ENCODE measurements at places on chromosomes 4 and X.

GRCh38 chr4:88792268-88792781 lies 94.7 kb upstream of the NAP1L5 start:
- no peak for DNase-seq

GRCh38 chr4:17288151-17288550 lies 223.7 kb downstream of the QDPR start:
- DNase-seq = no peak

DNA sequence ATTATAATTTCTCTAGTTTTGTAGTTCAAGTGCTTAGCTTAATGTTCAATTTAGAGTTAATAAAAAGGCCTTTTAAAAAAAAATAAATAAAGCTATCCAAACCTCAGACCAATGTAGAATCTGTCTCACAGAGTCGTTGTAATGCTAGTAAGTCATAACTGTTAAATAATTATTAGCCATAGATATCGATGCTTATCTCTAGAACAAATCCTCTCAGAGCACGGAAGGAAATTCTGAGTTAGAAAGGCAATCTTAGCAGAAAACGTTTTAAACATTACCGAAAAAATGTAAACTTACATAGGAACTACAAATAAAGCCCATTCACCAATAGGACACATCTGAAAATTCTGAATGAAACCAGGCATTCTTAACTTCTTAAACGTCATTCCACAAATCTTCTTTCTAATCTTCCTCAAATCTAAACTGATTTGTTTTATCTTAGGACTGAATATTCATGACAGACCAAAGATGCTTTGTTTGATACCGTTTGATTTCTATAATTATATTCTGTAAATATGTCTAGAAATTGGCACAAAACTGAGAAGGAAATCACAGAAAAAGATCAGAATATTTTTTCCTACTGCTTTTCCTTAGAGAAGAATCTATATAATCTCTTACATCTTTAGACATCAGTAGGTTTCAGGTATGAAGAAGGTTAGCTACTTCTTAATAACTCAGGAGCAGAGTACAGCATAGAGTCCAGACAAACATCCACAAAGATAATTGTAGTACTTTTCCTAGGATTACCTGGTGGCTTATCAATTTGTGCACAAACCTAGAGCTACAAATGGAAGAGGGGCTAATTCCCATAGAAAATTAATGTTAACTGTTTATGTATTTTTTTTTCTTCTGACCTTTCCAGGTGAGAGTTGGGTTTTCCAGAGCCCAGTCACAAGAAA lies 140.7 kb downstream of the BTC start:
- DNase-seq = no peak

GRCh38 chr4:187992971-187993370 lies 2.6 kb upstream of the ZFP42 start:
- no peak for DNase-seq

- DNase-seq = no peak
Measured at GRCh38 chrX:72048510-72049455, 82.9 kb downstream of the RTL5 start.

DNA sequence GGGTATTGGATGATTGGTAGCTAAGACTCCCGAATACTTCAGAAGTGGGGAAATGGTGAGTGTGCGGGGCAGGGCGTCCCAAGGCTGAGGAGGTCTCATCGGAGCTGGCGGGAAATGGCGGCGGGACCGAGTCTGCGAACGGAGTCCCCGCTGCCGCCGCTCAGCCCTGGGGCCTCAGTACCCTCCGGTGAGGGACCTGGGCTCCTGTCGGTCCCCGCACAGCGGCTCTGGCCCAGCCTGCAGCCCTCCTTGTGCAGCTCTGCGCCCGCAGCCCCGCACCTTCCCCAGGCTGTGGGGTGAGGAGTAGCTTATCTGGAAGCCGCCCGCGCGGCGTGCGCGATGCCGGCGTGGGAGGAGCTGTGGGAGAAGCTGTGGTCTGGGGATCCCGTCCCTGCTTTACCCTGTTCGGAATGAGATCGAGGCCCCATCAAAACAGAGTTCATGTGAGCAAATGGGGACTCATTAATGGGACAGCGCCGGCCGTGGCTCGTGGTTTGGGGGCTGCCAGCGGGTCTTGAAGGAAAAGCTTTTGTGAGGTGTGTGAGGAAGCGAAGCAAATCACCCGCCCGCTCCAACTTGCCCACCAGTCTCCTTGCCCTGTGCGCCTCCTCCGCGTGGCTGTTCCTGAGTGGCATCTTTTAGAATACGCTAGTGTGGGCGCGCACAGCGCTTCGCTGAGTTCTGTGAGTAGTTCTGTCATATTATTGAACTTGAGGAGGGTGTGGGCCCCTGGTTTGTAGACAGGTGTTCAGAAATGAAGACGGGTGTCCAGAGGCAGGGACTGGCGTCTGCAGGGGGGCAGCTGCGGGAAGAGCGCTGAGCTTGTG lies 531 bp downstream of the ZNF141 start:
- peak; percentile 26 for DNase-seq

DNA sequence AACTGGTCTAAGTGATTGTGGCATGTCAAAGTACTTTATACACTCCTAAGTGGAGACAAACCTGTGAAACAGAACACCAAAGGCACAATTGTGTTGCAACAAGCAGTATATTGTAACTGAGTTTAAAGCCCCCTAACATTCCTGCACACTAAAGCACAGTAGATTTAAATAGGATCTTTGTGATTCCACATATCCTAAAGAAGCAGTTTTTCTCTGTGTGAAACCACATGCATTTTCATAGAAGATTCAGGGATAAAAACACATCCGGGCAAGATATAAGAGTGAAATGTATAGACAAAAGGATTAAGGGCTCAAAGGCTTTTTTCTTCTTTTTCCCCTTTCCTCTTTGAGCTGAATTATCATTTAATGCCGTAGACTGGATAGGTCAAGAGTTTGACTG lies 82.2 kb downstream of the ANK2 start:
- DNase-seq = no peak

DNA sequence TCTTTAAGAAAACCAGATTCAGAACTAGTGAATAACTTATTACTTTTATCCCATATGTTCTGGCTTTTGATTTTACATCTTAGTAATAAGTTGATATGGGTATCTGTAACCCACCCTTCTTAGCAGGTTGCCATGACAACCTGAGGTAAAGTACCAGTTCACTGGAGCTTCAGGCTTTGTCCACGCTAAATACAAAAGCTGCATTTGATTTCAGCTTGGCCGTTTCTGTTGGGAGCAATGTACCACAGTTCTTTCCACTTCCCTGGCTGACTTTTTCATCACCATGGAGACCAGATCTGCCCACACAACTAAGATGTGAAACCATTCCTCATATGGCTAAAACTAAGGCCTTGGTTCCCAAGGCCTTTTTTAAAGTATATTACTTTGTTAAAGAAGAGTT lies 26.1 kb downstream of the KLHL34 start:
- DNase-seq = peak; percentile 21

GRCh38 chr4:105210916-105211315 lies 64.2 kb downstream of the TET2 start:
- DNase-seq = no peak

DNA sequence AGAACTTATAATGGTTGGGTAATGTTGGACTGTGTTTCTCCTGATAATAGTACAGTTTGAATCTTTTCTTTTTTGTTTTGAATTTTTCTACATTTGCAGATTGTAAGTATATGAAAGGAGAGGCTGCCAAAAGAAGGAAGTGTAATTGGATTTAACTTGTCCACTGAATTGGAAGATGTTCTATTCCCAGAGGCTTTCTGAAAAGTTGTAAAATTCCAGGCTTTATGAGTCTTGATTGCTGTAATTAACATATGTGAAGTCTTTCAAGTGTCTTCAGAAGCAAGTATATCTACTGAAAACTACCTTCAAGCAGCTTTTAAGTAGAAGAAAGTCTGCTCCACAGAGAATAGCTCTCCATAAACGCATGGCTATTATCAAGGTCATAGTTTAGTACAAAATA lies 2456.4 kb downstream of the PCDH7 start:
- no peak for DNase-seq

DNA sequence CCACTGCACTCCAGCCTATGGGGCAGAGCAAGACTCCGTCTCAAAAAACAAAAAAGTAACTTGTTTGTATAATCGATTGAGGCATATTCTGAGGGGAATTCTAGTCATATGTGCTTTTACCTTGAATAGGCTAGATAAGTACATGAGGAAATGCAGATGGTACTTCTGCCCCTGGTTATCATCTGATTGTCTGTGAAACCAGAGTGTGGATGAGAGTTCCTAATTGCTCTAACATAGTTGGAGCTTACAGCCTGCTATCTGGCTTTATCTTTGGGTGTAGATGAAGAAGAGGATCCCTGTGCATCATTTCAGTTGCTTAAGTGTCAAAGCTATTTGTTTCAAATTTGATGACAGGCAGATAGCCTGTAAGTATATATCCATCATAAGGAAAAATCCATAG lies 205.1 kb downstream of the RAPGEF2 start:
- DNase-seq = no peak

DNA sequence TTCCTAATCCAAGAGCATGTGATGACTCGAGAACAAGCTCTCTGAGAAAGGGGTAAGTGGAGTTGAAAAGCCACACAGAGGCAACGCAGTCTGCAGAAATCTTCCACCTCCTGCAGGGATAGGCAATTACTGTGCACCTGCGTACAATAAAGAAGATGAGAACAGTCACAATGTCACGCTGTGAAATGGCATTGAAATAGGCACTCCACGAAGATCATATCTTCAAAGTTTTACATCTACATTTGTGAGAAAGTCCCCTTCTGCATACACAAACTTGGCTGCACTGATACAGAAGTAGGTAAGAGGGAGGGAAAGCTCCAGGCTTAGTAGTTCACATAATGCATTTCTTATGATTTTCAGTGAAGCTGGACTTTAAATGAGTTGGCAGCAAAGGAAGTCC lies 27.1 kb downstream of the DDX60L start:
- no peak for DNase-seq

DNA sequence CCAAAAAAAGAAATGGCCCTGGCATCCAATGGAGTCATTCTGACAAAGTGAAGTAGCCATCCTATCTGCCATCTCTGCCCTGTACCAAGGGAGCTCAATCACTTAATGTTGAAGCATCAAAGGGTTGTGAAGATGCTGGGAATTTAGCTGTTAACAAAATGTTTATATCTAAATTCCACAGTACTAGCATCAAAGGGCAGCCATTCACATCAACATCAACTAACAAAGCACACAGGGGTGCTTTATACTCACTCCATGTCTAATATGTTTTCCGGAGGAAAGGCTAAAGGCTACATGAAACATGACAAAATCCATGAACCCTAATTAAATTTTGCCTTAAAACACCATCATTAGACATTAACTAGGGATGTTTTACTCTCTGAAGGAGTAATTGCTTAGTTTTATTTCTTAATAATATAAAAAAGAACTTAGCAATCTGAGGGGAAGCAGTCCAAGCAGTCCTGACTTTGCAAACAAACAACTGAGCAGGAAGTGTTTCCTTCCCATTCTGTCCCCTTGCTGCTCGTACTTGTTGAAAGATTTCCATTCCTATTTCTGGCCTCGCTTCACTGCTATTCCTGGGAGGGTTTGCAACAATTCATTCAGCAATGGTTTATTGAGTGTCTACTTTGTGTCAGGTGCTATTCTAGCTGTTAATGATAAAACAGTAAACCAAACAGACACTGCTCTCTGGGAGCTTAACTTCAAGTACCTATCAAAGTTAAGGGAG lies 208.6 kb upstream of the SLC7A11 start:
- DNase-seq = no peak

- DNase-seq = no peak
Measured at GRCh38 chr4:18578307-18578706, 556.8 kb upstream of the LCORL start.

DNA sequence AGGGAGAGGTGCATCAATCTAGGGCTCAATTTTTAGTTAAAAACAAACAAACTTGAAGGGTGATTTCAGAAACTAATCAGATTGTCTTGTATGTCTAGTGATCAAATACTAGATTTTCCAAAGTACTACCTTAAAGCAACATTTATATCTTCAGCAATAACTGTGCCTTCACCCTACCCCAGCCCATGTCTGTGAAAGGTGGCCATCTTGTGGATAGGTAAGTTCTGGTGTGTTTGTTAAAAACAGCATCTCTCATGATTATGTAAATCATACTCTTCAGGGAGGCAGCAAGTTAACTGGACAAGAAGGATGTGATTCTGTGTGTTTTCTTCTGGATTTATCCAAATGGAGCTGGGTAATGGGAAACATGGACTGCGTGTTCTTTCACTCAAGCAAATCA lies 81.4 kb upstream of the ACSL1 start:
- DNase-seq = no peak

GRCh38 chr4:76850010-76850441 lies 47.9 kb downstream of the SOWAHB start:
- DNase-seq = no peak

GRCh38 chr4:184348311-184349233 lies 125.8 kb downstream of the IRF2 start:
- DNase-seq = no peak

- DNase-seq = no peak
Measured at GRCh38 chr4:40448875-40449274, 113.7 kb downstream of the CHRNA9 start.

DNA sequence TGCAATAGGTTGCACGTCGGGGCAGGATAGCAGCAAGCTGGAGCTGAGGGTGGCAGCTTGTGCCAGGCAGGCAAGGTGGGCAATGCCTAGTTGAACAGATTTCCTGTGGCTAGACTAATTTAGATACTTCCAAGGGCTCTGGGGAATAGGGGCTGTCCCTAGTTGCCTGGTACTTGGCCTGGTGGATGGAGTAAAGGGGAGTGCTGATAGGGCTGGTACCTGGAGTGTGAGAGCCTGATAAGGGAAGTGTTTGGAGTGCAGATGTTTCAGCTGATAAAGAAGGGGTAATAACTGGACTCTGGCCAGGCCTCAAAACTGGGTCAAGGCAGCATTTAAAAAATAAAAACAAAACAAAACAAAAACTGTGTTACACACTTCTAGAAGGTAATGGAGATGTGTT lies 665.5 kb downstream of the CCSER1 start:
- DNase-seq = no peak

GRCh38 chr4:10690185-10690907 lies 5.8 kb upstream of the CLNK start:
- no peak for DNase-seq

- DNase-seq = peak; percentile 61
Measured at GRCh38 chr4:153142700-153143438, 61.4 kb upstream of the TRIM2 start.

DNA sequence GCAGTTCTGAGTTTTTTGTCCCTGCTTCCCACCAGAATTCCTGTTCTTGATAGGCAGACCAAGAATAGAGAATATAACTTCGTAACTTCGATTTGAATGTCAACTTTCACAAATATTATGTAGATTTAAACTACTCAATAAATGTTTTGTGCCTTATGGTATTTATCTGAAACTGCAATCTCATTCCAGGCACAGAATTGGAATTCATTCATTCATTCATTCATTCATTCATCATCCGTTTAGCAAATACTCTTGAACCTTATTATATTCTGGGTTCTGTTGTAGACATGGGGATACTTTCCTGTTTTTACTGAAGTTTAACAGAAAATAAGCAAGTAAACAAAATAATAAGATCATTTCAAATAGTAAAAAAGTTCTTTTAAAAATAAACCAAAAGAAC lies 324.4 kb downstream of the UNC5C start:
- DNase-seq = no peak

- DNase-seq = peak; percentile 6
Measured at GRCh38 chr4:151957153-151957552, 196.3 kb upstream of the GATB start.

- no peak for DNase-seq
Measured at GRCh38 chr4:72290737-72291136, 258.9 kb downstream of the NPFFR2 start.

- DNase-seq = no peak
Measured at GRCh38 chrX:31884535-31884934, 812.7 kb upstream of the FTHL17 start.

Measured in neural crest cell (in vitro differentiated cells).